Fibroblast of lung (primary cell): ENCODE measurements at places on chromosomes 7 and 10. TPM values are rescaled to one million over a fixed set of nuclear protein-coding genes. Genes with fewer than 3 reads are reported as not detected.

GRCh38 chr7:158251061-158251965 lies 336.3 kb downstream of the PTPRN2 start:
- DNase-seq: no peak
- no peaks in the 10 kb centered on the region for H3K4me1 ChIP-seq
- no peak overlapping the region for H3K27ac ChIP-seq
- no peaks in the 10 kb centered on the region for H3K36me3 ChIP-seq
- H3K4me3 ChIP-seq: no peak overlapping the region

GRCh38 chr7:119999738-120000475 lies 273.1 kb upstream of the KCND2 start:
- no peak overlapping the region for H3K27ac ChIP-seq
- no peak overlapping the region for H3K4me3 ChIP-seq
- H3K36me3 ChIP-seq: no peaks in the 10 kb centered on the region
- DNase-seq: peak; percentile 12
- peaks cover 2% of the 10 kb centered on the region for H3K4me1 ChIP-seq

- H3K4me3 ChIP-seq: no peak overlapping the region
- no peak overlapping the region for H3K27ac ChIP-seq
- H3K27me3 ChIP-seq: no peaks in the 10 kb centered on the region
- H3K36me3 ChIP-seq: no peaks in the 10 kb centered on the region
- DNase-seq: peak; percentile 2
These were observed 45.3 kb upstream of the EN2 start for GRCh38 chr7:155412416-155413253.

DNA sequence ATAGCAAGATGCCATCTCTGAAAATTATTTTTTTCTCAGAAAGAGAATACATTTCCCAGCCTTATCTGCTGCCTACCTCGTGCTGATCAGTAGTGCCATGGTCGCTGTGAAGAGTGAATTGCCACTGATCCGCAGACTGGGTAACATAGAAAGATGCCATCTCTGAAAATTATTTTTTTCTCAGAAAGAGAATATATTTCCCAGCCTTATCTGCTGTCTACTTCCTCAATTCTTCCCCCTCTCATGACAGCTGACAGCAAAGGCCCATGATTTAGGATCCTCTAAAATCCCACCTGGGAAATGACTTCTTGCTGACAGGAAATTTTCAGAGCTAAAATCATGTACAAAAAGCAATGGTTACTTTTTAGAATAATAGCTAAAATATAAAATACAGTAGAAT lies 92.5 kb upstream of the AHR start:
- no peaks in the 10 kb centered on the region for H3K4me1 ChIP-seq
- no peaks in the 10 kb centered on the region for H3K36me3 ChIP-seq
- DNase-seq: no peak
- no peak overlapping the region for H3K27ac ChIP-seq
- no peaks in the 10 kb centered on the region for H3K27me3 ChIP-seq

- H3K4me1 ChIP-seq: no peaks in the 10 kb centered on the region
- no peaks in the 10 kb centered on the region for H3K36me3 ChIP-seq
- no peak for DNase-seq
- no peak overlapping the region for H3K4me3 ChIP-seq
- H3K27me3 ChIP-seq: no peaks in the 10 kb centered on the region
These were observed 67.0 kb downstream of the ATE1 start for GRCh38 chr10:121860810-121861209.

DNA sequence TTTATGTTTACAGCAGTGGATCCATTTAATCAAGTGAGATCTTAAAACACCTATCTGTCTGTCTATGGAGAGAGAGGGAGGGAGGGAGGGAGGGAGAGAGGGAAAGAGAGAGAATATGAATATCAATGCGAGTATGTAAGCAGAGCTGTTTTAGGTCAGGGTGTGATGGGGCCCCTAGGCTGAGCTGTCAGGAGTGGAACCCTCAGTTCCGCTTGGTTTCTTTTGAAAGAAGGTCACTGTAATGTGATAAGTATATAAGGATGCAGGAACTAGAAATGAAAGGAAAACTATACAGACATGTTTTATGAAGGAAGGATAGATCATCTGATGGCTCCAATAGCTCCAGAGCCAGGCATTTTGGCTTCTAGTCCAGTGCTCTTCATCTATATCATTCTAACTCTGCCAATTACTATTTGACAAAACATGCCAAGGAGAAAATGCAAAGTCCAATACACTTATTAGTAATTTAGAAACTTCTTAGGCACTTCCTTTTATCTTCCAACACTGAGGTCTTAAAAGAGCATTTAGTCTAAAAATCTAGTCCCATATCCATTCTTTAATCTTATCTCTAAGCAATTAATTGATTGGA lies 70.3 kb downstream of the NRCAM start:
- no peak overlapping the region for H3K4me3 ChIP-seq
- no peaks in the 10 kb centered on the region for H3K4me1 ChIP-seq
- no peaks in the 10 kb centered on the region for H3K36me3 ChIP-seq
- H3K27ac ChIP-seq: no peak overlapping the region
- no peaks in the 10 kb centered on the region for H3K27me3 ChIP-seq

DNA sequence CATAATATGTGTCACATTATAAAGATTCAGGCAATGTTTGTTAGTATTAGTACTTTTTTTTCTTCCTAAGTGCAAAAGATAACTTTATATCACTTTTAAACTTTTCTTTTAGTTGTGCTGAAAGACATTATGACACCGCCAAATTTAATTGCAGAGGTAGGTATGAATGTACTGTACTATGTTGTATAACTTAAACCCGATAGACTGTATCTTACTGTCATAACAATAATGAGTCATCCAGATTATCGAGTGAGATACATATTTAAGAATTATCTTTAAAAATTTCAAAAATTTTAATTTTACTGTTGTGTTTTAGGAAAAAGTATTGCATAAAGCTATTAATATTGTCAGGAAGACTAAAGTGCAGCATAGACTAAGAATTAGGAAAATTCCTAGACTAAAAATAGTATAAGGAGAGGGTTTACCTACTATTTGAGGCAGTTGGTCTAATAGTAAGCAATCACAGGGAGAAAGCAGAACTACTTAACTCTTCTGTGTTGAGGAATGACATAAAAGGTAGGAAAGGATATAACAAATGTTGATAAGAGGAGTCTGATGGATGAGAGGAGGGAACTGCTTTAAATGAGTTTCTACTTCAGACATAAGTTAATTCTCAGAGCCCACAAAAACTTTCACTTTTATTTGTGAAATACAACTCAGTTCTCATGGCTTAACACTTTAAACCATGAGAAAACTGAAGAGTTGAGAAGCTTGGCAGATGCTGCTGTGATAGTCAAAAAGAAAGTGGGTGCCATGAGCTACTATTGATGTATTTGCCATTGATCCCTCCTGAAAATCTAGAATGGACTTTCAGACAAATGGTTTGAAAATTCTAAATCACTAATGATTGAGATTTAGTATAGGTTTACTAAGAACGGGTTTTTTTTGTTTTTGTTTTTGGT lies 67.8 kb downstream of the PTEN start:
- no peaks in the 10 kb centered on the region for H3K36me3 ChIP-seq
- H3K4me1 ChIP-seq: peaks cover 15% of the 10 kb centered on the region
- no peak for DNase-seq
- H3K4me3 ChIP-seq: no peak overlapping the region

- no peaks in the 10 kb centered on the region for H3K4me1 ChIP-seq
- H3K4me3 ChIP-seq: no peak overlapping the region
- H3K27ac ChIP-seq: no peak overlapping the region
- H3K36me3 ChIP-seq: no peaks in the 10 kb centered on the region
- DNase-seq: no peak
- no peaks in the 10 kb centered on the region for H3K27me3 ChIP-seq
These were observed 79.7 kb downstream of the AUTS2 start for GRCh38 chr7:69677881-69678493.

- H3K27me3 ChIP-seq: no peaks in the 10 kb centered on the region
- DNase-seq: no peak
- H3K4me1 ChIP-seq: peaks cover 14% of the 10 kb centered on the region
- no peak overlapping the region for H3K4me3 ChIP-seq
These were observed 258.3 kb downstream of the SNX13 start for GRCh38 chr7:17681965-17682364.

Gene ANXA8L1
- not detected in 2 replicates for total RNA-seq

Gene SRGN
- total RNA-seq: 147 and 363 TPM in 2 replicates

Gene MALRD1
- total RNA-seq: 1.3 and 1.7 TPM in 2 replicates

Gene RHBDD2
- 10.8 and 16.7 TPM in 2 replicates for total RNA-seq
